Endothelial cell of umbilical vein (primary cell): ENCODE measurements at places on chromosomes 3 and 15.
A peak's percentile ranks its signal among the peaks of the same experiment; 100 is the strongest.

DNA sequence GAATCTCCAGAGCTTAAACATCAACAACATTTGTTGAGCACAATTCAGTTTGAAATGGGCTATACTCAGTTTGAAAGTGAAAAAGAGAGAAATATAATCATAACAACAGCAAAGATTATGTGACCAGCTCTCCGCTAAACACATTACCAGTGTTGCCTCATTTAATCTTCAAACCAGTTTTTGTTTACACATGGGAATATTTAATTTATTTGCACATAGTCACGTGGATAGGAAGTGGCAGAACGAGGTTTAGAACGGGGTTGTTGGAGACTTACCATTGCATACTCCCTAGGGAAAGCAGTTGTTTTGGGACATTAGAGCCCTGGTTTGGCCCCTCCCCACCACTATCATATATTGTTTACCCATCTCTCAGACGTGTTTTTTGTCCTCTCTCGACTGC is 77.2 kb downstream of the IL1RAP start:
- DNase-seq, result no peak

DNA sequence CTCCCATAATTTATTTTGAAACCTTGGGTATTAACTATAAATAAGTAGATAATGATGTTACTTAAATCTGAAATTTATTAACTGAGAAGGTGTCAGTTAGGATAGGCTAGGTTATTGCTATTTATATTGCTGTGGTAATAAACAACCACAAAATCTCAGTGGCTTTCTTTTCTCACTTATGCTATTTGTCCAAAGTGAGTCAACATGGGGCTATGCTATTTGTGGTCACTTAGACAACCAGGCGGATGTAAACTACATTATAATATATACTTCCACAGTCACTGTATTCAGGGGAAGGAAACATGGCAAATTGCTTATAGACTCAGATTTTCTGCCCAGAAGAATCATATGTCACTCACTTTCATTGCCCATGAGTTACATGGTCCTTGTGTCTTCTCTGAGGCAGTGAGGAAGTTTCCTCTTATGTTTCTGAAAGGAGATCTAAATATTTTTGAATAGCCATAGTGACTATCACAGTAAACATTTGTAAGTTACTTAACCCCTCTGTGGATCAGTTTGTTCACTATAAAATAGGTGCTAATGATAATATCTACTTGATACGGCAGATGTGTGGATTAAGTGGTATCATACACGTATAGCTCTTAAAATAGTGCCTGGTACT is 19.8 kb downstream of the HMG20A start:
- no peak for DNase-seq

DNA sequence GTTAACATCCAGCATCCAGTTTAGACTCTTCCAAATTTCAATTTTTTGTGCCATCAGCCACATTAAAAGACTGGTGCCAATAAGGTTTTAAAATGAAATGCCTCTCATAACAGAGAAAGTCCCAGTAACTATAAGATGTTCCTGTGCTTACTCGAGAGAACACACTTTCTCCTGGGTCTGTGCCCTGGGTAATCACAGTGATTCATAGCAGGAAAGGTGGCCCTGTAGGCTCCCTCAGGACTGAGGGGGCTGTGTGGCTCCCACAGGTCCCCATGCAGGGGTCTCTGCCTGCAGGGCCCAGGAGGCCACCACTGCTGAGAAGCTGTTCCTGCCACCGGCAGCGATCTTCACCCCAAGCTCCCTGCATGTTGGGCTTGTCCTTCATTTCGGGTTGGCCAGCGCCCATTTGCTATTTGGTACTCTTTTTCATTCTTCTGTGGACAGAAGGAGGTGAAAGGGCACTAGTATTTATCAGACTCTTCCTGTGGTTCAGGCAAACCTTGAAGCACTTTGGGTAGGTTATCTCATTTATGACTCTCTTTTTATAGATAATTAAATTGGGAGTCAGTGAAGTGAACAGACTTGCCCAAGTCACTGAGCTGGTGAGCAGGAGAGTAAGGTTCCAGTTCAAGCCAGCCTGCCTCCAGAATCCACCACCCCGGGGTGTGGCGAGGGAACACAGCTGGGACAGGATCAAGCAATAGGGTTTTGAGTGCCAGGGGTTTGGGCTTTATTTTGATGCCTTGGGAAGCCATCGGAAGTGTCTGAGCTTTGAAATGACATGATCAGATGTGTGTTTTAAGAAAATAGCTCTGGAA is 44.2 kb upstream of the PLXNA1 start:
- DNase-seq, result no peak

DNA sequence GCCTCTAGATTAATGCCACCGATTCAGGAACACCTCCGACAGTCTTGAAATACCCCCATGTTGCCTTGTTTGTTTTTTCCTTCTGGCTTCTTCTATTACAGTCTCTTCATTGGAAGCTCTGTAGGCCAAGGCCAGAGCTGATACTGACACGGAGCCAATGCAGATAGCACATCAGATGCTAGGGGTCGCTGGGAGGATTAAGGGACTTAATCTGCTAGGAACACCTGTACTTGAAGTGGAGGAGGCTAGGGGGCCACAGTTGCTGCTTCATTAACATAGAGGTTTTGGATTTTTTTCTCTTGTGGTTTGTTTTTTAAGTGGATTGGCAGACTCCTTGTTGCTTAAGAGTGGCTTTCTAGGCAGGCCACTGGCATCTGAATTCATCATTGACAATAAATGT is 49.6 kb downstream of the PARP14 start:
- no peak for DNase-seq

DNA sequence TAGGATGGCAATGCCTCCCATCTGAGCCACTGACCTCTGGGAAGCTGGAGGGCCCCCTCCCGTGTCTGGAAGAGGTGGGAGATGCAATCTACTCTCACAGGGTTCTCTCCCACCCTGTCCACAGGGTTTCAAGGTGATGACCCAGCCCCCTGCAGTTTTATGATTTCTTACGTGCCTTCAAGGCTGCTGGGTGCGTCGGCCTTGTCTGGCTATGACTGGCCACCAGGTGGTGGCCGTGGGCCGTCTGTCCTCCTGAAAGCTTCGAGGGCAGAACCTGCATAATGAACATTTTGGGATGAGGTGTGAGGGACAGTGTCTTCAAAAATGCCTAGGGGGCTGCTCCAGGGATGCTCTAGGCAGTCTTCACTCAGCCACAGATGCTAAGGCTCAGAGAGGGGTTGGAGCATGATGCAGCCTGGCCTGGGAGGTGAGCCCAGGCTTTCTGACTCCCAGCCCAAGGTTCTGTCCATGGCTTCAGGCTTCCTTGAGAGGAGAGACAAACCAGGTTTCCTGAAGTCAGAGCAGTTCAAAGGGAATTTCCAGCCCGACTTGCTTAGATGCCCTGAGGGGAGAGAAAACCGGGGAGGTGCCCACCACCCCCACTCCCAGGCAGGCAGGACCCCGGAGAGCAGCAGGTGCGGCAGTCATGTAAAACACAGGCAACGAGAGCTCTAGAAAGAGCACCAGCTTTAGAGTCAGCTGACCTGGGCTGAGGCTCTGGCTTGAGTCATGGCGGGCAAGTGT is 18.7 kb downstream of the ISG20 start:
- DNase-seq, result peak; percentile 43

DNA sequence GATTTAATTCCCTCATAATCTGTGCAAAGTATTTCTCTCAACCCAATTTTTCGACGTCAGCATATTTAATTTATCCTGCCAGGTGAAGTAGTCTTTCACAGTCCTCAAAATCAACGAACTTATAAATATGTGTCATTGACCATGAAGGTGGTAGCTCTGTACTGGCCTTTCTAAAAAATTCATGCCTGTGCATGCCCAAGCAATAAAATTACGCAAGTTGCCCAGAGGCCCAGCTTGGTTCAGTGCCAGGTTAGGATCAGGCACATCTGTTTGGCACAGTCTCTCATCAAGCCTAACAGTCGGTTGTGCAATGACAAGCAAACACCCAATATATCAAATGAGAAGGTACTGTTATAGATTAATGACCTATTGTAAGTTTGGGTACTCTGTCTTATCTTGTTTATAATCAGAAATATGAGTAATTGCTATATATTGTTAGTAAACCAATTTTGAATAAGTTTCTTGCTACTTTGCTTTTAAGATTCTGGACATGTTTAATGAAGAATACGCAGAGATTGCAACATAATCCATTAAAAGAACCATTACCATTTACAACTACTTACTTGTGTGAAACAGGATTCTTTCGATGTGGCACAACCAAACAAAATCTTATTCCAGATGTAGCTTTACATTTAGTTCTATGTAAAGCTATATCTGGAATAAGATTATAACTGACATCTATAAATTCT is 159.0 kb upstream of the IL12A start:
- DNase-seq, result peak; percentile 85

GRCh38 chr3:171164067-171164465 is 137.5 kb upstream of the SLC2A2 start:
- no peak for DNase-seq

GRCh38 chr3:57078635-57079473 is 18.4 kb downstream of the SPATA12 start:
- DNase-seq, result peak; percentile 27

DNA sequence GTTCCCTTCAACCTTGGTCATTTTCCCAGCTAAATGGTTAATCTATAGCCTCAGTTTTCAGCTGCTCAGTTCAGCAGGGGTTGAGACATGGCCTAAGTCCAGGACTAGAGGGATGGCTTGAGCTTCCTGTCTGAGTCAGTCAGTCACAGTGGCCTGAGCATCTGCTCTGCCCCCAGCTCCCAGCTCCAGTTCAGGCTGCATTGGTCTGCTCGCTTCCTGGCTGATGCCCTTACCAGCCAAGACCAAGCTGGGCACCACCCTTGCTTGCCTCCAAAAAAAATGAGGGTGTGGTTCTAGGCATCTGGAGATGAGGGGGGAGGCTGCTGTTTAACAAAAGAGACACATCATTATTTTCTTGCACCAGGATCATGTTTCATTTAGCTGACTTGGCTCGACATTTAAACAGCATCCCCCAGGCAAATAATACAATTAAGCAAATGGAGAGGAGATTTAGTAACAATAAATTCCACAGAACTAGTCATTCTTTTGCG is 70.7 kb downstream of the WNT5A start:
- no peak for DNase-seq

DNA sequence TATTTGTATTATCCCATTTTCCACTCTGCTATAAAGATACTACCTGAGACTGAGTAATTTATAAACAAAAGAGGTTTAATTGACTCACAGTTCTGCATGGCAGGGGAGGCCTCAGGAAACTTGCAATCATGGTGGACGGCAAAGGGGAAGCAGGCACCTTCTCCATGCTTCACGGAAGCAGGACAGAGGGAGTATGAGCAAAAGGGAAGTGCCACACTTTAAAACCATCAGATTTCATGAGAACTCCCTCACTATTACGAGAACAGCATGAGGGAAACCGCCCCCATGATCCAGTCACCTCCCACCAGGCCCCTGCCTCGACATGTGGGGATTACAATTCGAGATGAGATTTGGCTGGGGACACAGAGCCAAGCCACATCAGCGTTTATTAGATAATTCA is 172.8 kb downstream of the NR2F2 start:
- no peak for DNase-seq

DNA sequence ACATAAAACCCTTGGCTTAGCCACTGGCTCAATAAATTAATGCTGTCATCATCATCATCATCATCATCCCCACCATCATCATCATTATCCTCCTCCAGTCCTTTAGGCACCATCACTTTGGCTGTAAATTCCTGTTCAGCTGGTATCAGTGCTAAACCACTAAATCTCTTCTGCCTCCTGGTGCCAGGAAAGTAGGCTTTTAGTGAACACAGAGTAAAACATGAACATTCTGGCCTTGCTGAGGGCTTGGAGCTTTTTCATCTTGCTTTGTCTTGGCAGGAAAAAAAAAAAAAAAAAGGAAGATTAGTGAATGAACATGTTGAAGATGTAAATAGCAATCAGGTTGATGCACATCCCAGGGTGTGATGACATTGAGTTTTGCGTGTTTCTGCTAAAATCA is 67.3 kb upstream of the EIF1B start:
- DNase-seq, result no peak

- DNase-seq, result no peak
Measured at GRCh38 chr15:70035051-70035718, 62.5 kb downstream of the TLE3 start.

DNA sequence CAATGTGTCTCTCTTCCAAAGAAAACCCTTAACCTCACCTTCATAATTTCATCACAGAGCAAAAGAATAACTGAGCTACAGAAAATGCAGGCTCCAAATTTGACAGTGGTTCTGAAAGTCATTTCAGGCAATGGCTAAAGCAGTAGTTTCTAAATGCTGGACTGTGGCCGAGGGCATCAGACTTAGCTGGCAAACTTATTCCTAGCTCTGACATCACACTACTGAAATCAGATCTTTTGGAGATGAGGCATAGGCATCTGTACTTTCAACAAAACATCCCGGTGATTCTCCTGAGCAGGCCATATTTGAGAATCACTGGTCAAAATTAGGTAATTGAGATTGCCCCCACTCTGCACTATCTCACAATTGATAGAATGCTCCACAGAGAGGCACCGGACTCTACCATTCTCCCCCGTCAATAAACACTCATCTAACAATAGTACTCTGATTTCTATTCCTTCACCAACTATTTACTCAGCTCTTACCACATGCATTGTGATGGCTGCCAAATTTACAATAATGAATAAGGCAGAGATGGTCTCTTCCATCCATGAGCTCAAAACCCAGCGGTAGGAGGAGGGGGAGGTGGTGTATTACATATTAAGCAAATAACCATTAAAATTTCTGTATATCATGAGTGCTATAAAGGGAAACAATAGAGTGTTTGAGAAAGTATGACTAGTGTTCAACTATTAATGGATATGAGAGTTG is 57.3 kb upstream of the SPRED1 start:
- no peak for DNase-seq

DNA sequence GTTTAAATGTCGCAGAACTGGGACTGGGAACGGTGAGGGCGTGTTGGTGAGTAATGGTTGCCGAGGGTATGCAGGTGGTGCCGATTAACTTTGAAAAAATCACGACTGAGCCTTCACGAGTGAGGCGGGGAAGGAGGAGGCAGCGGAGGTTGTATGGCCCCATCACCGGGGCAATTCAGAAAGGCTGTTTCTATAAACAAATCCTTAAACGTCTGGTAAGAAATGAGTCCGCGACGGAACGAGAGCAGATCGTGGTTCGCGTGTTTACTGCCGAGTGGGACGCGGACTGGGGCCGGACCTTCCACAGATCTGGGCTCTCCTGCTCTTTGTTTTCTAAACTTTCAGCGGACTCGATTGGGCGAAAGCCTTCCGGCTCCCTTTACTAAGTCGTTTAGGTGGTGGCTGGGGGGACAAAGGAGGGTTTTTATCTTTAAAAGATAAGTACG is 2.7 kb downstream of the IGF1R start:
- no peak for DNase-seq

GRCh38 chr3:98587654-98588053 is 5.8 kb downstream of the CPOX start:
- no peak for DNase-seq

- no peak for DNase-seq
Measured at GRCh38 chr3:31615071-31615875, 82.5 kb downstream of the STT3B start.

- DNase-seq, result no peak
Measured at GRCh38 chr3:60010781-60011180, 961.0 kb upstream of the CFAP20DC start.

DNA sequence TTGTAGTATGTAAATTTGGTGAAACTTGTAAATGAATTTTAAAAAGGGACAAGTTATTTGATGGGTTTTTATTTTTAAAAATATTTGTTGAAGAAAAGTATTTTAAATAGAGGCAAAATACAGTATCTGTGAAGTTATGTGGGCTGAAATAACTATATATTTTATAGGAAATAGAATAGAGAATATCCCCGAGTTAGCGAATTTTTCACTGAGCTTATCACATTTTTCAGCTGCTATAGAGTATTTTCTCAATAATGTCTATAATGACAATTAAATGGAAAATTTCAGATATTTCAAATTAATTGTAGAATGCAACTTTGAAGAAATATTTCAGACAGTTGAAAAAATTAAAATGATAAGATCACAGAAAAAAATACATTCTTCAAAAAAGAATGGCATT is 166.4 kb upstream of the TP63 start:
- no peak for DNase-seq
